Vagina (tissue), 2 donors: ENCODE measurements at places on chromosomes 16 and 17.

- DNase-seq: no peak
Measured at GRCh38 chr16:78194948-78195347, 95.5 kb downstream of the WWOX start.

GRCh38 chr16:56625943-56626654, 518 bp downstream of the MT1E start:
- DNase-seq: no peak

DNA sequence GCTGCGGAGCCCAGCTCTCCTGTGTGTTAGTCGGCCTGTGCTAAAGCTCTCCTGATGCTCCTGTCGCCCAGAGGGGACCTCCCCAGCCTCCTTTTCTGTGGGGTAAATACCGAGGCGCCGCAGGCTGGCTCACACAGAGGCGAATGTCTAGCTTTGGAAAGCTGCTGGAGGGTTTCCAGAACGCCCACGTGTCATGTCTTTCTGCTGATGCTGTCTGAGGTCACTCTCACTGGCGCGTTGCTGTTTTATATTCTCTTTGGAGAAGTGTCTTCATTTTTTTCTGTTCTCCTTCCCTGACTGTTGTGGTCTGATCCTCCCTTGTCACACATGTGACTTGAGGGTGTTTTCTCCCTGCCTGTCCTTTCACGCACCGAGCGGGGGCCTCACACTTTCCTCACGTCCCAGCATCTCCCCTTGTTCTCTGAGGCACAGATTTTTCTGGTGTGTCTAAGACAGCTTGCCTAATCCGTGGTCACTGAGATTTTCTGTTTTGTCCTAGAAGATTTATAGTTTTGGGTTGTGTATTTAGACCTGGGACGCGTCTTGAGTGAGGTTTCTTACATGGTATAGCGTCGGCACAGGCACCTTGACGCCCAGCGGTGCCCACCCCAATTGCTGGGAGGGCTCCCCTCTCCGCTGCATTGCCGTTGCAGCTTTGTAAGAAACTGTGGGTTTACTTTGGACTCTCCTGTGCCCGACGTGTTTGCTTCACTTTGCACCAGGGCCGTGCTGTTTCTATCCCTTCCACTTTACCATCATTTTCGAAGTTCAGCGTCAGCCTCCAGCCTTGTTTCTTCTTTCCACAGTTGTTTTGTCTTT, 92.1 kb upstream of the ZNF750 start:
- DNase-seq: no peak

DNA sequence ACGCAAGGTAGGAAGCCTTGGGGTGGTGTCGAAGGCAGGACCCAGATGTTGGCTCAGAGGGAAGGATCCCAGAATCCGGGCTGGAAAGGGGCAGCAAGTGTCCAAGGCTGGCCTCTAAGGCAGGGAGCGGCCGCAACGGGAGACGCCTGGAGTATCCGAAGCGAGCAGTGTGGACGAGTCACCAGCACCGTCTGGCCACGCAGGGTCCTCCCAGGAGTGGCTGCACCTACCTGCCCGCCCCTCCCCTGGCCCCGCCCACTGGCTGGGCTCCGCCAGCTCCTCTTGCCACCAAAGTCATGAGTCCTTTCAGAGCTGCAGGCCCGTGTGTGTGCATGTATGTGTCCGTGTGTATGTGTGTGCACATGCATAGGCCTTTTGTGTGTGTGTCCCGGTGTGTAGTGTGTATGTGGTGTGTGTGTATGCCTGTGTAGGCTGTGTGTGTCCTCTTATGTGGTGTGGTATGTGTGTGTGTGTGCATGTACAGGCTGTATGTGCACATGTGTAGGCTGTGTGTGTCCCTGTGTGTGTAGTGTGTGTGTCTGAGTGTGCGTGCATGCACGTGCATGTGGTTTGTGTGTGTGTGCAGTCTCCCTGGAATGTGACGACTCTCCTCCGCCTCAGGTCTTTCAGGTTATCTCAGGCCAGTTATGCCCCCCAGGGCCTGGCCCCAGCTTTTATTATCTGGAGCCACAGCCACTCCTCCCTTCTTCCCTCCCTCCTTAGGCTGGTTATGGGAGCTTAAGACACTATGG, at the start of gene PRSS8:
Gene PRSS8, minus strand, starts transcription at position 193 of the 752 bp plus-strand sequence. CDS start 229 bp downstream, outside the sequence.
- DNase-seq: no peak

GRCh38 chr17:36149296-36149820, 27.1 kb downstream of the TBC1D3B start:
- no peak for DNase-seq

DNA sequence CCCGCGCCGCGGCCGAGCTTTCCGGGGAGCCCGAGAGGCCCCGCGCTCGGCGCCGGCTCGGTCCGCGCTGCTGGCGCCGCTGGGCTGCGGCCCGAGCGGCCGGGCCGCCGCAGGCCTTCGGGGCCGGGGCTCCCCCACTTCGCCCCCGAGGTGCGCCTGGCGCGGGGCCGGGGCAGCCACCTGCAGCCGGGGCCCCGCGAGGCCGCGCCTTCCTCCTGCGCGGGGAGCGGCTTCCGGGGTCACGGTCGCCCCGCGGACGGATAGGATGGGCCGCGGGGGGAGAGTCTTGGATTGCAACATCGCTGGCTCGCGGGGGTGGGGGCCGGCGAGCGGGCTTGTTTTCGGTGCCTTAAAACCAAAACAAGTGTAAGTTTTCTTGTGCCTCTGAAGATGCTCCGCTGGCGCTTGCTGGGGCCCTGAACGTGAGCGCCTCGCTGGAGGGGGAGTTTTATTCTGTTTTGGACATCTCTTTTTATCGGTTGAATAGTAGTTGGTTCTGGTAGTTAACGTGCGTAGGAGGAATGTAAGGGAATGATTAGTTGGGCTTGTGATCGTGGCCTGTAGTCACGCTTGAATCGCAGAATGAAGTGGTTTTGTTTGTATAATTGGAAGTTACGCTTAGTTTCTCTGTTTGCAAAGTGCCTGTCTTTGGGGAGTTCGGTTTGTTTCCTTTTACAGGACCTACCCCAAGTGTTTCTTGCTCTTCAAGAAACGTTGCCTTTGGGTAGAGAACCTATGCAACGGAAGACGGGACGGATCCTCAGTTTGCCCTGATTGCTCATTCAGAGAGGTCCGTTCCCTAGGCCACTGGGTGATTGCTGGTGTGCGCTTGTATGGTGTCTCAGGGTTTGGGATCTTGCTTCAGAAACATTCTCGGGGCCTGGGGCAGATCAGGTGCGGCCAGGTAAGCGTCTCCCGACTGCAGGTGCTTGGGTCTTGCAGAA, 724 bp downstream of the UBE2I start:
- DNase-seq: no peak

- no peak for DNase-seq
Measured at GRCh38 chr17:79623786-79624717, 13.2 kb upstream of the RBFOX3 start.

DNA sequence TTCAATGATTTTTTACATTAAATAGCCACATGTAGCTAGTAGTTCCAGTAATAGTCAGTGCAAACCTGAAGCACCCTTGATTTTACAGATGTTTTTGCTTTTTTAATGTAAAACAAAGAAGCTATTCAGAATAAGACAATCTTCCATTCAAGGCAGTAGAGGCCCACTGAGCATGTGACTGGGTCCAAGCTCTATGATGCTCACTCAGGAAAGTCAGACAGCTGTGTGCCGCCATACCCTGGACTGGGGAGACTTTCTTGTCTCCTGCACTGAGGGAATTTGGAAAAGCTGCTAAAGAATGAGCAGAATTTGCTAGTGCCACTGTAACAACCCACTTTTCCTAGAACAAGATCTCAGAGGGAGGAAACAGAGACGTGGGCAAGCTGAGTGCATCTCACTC, 11.5 kb downstream of the CENPN start:
- DNase-seq: no peak

DNA sequence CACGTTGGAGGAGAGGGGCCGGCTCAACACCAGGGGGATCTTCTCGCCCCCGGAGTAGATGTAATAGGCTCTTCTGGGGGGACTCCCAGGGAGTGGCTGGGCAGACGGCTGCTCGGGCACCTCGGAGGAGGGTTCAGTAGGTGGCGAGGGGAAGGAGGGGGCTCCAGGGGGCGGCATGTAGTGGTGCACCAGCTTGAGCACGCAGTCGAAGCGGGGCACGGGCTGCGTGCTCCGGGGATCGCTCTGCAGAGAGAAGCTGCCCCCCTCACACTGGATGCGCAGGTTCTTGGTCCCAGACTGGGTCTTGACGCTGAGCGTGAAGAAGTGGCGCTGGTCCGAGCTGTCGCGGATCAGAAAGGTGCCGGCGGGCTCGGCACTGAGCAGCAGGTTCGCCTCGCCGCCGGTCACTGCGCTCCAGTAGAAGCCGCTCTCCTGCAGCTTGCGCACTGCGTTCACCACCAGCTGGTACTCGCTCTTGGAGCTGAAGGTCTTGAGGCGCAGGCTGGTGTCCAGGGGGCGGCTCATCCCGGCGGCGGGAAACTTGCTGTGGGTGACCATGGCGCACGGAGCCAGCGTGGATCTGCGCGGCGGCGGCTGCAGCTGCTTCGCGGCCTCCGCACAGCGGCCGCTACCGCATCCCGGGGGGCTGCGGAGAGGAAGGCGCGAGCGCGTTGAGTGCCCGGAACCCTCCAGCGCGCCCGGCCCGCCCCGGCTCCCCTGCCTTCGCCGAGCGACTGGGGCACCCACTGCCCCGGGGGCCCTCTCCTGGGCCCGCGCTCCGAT, 1.1 kb downstream of the SOCS3 start:
- no peak for DNase-seq

GRCh38 chr17:7833795-7834541, at the start of gene KDM6B:
KDM6B (plus strand) TSS chr17:7834217; CDS start chr17:7845555, 11,338 bp downstream.
- peak; percentile 97 for DNase-seq

- DNase-seq: peak; percentile 62
Measured at GRCh38 chr16:49016461-49016860, 265.2 kb downstream of the CBLN1 start.

- no peak for DNase-seq
Measured at GRCh38 chr17:19494961-19495806, 38.5 kb upstream of the SLC47A1 start.

DNA sequence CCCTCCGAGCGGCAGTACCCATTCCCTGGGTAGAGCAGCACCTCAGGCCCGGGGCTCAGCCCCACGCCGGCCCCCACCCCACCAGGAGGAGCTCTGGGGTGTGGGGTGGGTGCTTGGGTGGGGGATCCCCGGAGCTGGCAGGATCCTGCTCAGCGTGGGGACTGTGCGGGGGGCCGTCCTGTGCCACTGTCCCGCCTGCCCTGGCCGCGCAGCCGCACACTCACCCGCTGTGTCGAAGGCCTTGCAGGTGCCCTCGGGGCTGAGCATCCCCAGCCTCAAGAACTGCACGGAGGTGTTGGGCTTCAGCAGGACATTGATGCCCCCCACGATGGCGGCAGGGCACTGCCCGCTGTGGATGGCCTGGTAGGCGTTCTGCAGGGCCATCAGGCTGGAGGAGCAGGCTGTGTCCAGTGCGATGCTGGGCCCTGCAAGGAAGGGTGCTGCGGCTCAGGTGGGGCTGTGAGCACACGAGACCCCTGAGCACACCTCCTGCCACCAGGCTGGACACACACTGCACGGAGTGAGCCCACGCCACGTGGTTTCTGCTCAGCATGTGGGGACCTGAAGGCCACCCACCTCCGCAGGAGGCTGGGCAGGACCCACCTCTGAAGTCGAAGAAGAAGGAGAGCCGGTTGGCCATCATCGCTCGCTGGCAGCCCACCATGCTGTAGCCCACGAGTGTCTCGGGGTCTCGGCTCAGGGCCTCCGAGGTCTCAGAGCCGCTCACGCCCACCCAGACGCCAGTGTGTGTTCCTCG, 4.9 kb downstream of the FASN start:
- DNase-seq: no peak

- no peak for DNase-seq
Measured at GRCh38 chr17:20968913-20969616, 73.7 kb downstream of the USP22 start.

DNA sequence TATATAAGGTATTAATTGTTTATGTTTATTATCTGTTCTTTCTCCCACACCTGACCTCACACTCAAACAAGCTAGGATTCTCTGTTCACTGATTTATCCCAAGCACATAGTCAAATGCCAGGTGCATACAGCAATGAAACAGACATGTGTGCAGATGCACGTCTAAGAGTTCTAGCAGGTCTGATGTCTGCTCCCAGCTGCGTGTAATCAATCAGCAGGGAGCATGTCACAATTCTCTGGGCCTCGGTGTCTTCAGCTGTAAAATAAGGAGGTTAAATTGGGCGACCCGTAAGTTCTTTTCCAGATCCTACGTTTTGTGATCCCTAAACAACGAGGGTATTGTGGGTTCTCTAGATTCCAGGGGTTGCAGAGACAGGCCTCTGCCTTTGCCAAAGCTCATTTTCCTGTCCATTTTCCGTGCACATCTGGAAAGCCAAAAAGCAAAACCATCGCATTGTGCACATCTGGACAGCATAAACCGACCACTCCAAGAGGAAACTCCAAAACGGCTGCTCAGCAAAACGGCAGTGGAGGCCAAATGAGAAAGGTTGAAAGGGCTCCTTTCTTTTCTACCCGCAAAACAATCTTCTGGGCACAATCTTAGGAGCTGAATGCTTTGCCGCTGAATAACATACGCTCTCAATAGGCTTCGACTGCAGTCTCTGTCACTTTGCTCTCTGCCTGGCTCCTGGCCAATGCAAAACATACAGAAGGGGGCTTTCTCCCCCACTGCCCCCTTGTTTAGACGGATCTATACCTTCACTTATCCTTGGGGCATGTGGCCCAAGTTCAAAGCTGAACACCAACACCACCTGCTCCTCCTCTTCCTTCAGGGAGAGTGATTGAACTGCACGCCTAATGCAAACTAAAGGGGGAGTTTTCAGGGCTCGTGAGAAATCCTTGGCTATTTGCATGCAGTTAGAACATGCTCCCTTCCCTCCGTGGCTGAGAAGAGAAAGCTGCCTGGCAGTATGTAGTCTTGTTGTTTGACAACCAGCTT, 426.3 kb downstream of the SLC39A11 start:
- no peak for DNase-seq

DNA sequence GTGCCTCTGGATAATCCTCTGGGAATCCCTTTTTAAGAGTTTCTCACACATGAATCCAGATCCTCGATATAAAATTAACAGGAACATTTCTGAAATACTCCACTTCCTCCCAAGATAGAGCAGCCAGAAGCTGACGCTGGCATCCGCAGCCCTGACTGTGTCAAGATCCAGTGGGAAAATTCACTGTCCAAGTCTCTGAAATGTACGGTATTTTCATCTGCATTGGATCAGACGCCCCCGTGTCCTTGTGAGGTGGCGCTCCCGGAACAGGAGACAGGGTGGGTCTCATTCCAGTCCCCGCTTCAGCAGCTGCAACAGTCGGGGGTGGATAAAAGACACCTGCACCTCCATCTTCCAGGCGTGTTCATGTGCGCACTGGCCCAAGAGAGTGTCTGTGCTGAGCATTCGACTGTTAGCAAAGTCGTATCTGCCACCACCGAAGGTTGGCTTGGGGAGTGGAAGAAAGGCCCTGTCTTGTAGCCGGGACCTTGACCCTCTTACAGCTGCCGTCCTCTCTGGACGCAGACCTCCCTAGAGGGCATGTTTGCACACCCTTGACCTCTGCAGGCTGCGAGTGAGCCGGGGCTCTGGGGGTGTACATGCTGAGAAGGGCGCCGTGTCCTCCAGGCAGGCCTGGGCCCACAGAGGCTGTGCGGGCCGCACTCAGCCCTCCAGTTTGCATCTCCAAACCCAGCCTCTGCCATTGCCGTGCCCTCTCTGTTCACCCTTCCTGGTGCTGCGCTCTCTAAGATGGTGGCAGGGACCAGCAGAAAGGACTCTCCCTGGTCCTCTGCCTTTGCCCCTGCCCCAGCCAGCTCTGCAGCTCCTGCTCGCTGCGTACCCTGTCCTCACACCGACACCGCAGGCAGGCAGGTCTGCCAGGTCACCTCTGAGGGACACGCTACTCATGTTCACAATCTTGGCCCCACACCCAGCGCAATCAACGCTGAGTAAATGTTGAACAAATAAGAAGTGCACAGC, 72.0 kb upstream of the CHMP6 start:
- DNase-seq: no peak

GRCh38 chr17:82859431-82860403, 19.9 kb upstream of the ZNF750 start:
- no peak for DNase-seq

- no peak for DNase-seq
Measured at GRCh38 chr17:41812381-41813151, at the start of gene FKBP10. FKBP10 (plus strand) TSS chr17:41813004; CDS start chr17:41813035, 31 bp downstream.
